ENCODE measurements at places on chromosomes 2 and 18.

- no peak for DNase-seq
Observed at GRCh38 chr2:65608916-65609315, 176.5 kb upstream of the SPRED2 start.

DNA sequence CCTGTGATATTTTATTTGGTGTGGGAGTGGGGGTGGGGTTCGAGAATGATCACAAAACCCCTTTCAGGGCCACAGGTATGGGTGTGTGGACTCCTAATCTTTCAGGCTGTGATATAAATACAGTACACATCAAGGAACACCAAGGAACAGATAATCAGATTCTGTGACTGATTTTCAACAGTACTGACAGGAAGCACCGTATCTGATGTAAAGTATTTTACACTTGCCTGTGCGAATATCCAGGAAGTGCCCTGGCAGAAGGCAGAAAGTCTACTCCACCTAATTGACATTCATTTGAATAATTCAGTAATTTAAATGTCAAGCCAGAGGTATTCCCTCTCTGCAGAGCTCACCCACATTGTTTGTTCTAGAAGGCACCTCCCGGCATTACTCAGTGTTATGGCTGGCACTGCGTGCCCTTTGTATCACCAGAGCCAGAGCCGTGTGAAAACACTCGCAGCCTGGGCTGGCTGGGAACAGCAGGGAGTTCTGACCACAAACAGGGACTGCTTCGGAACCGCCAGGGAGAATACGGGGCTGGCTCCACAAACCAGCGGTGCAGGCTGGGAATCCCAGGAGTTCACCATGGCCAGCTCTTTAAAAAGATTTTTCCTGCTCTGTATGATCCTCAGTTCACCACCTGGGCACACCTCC lies 91.8 kb downstream of the ACVR1 start:
- no peak for DNase-seq

- no peak for DNase-seq
Observed at GRCh38 chr2:12316476-12316875, 400.3 kb upstream of the TRIB2 start.

DNA sequence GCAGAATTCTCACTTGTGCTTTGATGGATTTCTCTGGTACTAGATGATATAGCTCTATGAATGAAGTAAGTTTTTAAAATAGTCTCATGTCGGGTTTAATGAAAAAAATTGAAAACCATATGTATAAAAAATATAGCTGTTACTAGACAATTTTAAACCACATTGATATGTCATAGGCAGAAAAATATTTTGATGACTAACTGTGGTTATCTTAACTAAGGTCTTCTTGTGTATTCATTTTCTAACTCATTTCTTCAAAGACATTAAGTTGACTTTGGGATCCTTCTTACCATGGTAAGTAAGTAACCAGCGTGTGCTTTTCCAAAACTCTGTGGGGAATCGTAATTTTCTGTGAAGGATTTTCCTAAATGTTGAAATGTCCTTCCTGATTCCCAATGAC lies 160.9 kb upstream of the COL3A1 start:
- DNase-seq, result no peak

DNA sequence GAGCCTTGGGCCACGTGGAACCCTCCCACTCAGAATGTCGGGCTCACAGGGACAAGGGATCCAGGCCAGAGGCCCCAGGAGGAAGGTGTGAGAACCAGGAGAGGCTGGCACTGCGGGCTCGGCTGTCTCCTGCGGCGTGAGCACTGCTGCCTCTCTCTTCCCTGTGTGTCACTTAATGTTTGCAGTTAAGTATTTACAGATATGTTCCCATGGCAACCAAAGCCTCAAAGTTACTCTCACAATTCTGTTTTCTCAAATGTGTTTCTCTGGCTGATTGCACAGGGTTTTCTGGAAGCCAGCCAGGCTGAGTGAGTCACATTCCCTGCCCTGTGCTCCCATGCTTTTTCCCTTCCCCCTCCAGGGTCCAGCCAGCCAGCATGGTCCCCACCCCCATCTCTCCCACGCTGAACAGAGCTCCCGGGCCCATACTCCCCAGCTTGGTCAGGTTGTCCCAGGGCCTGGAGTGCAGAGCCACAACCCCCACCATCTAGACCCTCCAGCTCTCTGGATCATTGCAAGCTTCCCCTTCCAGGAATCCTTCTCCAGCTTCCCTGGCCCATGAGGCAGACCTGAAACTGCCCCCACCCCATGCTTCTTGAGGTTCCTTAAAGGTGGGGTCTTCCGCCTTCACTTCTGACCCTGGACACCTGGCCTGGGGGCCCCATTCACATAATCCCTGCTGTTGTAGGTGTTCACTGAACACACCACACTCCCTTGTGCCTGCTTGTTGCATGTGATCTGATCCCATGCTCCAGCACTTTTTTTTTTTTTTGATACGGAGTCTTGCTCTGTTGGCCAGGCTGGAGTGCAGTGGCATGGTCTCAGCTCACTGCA lies 265.9 kb downstream of the CELF4 start:
- DNase-seq, result no peak

- DNase-seq, result no peak
Observed at GRCh38 chr2:114925296-114926255, 483.1 kb downstream of the DPP10 start.

DNA sequence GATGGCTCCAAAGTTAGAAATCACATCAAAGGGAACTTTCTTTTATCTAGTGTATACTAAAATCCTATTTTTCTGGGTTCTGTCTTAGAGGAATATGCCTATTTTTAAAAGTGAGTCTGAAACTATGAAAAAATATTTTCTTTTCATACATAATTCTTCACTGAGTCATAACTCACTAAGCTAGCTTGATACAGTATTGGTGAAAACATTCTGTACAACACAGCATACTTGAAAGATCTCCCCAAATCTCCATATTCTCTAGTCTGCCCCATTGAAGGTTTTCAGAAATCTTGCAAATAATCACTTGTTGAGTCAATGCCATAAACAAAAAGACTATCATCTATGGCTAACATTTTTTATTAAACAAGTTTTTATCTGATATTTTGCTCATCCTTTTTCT lies 44.5 kb downstream of the COL3A1 start:
- no peak for DNase-seq

DNA sequence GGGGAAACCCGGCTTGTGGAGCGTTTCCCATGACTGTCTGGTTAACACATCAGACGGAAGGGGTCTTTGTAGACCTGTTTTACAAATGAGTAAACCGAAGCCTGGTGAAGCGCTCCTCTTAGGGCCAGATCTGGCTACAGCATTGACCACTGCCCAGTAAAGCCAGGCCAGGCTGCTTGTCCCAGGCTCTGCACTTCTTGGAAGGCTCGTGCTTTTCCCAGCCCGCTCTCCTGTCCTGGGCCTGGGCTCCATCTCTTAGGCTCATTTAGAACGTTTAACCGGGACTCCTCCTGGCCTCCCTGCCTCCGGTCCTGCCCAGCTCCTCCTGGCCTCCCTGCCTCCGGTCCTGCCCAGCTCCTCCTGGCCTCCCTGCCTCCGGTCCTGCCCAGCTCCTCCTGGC lies 4.8 kb downstream of the GPC1 start:
- no peak for DNase-seq

- no peak for DNase-seq
Observed at GRCh38 chr2:177275040-177275742, 10.7 kb upstream of the NFE2L2 start.

- no peak for DNase-seq
Observed at GRCh38 chr2:71609958-71610357, 156.6 kb downstream of the DYSF start.

DNA sequence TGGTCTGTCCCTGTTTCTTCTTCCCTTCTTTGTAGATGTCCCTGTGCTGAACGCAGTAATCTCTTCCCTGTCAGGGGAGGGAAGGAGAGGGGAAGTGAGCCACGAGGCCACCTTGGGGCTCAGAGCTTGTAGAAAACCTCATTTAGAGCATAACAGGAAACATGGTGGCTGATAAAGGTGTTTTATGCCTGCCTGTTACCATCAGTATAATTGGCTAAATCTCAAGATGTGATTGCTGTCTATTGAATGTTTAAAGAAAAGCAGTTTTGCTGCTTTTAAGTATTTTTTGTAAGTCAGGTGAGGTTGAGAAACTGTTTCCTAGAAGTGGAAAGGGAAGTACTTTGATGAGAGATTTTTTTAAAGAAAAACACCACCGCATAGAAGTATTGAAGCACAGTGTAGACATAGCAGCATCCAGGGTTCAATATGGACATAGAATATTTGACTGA lies 59.7 kb upstream of the PDK1 start:
- DNase-seq, result no peak

- no peak for DNase-seq
Observed at GRCh38 chr2:16040271-16041010, 100.1 kb downstream of the MYCN start.

- DNase-seq, result no peak
Observed at GRCh38 chr2:4140281-4140970, 437.1 kb downstream of the DCDC2C start.

DNA sequence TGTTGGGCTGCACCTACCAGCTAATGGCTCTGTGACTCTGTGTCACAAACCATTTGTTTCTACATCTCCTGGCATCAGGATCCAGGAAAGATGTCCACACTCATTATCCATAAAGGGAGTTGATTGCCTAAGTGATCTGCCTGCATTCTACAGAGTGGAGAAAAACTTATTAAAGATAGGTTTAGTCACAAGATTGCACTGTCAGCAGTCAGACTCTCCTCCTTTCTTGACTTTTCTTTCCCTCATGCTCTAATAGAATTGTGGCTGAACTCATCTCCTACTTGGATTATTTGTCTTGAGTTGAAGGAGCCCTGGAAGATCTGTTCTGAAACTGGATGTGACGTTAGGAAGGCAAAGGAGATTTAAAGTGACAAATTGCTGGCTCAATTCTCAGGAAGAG lies 152.7 kb downstream of the SLC8A1 start:
- DNase-seq, result no peak

- no peak for DNase-seq
Observed at GRCh38 chr2:72090271-72090720, 57.4 kb downstream of the CYP26B1 start.

DNA sequence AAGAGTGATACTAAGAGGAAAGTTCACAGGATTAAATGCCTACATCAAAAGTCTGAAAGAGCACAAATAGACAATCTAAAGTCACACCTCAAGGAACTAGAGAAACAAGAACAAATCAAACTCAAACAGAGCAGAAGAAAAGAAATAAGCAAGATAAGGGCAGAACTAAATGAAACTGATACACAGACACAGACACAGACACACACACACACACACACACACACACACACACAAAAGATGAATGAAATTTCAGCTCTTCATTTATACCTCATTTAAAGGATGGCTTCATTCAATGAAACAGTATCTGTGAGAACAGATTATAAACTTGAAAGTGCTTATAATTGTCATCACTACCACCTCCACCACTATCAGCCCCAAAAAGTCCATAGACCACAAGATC lies 428.9 kb downstream of the MBD2 start:
- no peak for DNase-seq

DNA sequence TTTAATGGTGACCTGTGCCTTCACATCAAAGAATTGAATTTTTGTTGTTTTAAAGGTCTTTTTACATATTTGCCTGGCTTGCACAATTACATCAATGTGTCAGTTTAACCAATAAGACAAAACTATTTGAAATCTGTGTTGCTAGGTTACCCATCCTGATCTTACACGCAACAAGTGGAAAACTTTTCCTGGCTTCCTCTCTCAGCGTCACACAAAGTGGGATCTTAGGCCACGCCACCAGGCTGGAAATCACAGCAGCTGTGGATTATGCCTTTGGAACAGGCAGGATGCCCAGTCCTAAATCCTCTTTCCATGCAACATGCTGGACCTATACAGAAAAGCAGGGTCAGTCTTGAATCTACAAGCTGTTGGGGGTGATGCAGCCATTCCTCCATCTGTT lies 298.2 kb upstream of the HNRNPA3 start:
- DNase-seq, result no peak

- no peak for DNase-seq
Observed at GRCh38 chr2:70133491-70134322, 46.4 kb downstream of the PCBP1 start.

GRCh38 chr2:177612659-177613058 lies 220.1 kb downstream of the AGPS start:
- no peak for DNase-seq

- DNase-seq, result no peak
Observed at GRCh38 chr18:13834496-13835015, 10.6 kb downstream of the MC5R start.

GRCh38 chr2:126990200-126990599 lies 91.5 kb downstream of the TEX51 start:
- DNase-seq, result no peak

- DNase-seq, result no peak
Observed at GRCh38 chr2:23350792-23351355, 34.1 kb upstream of the KLHL29 start.

DNA sequence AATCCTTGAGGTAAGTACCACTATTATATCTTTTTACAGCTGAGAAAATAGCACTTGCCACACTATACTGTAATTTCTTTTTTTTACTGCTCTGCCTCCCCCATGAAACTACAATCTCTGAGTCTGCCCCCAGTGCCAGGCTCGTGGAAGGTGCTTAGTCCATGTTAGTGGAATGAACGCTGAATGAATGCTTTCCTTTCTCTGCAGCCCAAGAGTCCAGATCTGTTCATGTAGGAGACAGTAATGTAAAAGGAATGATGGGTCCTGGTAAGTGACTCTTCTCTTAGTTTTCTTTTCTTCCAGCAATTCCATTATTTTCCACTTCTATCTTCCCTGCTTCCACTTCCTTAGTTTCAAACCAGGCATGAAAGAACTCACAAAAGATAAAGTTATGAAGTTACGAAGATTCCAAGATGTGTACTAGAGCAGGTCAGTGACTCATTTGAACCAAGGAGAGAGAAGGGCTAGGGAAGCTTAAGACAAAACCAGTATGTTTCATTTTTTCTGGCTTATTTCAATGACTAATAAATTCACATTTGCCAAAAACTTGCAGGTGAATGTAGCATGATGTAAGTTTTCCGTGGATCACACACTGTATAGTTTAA lies 46.0 kb downstream of the ARHGEF33 start:
- DNase-seq, result no peak

GRCh38 chr2:20217041-20217970 lies 7.6 kb downstream of the SDC1 start:
- DNase-seq, result no peak

- no peak for DNase-seq
Observed at GRCh38 chr2:20430461-20431300, 16.2 kb upstream of the RHOB start.

DNA sequence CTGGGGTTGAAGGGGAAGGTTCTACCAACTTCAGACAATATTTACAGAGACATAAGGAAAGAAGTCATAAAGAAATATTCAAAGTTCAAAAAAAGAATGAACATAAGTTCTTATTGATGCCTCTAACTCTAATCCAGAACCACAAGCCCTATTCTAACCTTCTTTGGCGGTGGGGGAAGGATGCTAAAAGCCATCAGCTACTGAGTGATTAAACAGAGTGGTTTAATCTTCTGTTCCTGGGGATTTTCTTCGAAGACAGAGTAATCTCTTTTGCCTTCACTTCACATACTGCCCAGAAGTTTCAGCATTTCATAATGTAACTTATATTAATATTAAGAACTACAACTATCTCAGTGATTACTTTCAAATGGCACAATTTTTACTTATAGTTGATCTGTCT lies 51.2 kb upstream of the TXNDC2 start:
- no peak for DNase-seq

DNA sequence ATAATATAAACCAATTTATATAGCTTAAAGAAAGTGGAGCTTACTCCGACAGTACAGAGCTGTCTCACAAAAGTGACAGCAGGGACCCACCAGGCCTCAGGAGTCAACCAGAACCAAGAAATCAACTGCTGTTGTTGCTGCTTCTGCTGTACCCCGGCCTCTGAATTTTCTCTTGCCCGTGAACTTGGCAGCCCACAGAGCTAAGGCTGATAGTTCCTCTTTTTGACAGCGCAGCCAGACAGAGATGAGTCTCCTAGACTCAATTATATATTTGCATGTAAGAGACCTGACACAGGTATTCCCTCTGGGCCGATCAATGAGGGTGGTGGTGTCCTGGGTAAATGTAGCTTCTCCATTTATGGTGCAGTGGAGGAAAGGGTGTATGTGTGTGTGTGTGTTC lies 109.4 kb downstream of the KCTD1 start:
- DNase-seq, result no peak
